ENCODE measurements at places on chromosomes 11 and 22.
A peak's percentile ranks its signal among the peaks of the same experiment; 100 is the strongest.

DNA sequence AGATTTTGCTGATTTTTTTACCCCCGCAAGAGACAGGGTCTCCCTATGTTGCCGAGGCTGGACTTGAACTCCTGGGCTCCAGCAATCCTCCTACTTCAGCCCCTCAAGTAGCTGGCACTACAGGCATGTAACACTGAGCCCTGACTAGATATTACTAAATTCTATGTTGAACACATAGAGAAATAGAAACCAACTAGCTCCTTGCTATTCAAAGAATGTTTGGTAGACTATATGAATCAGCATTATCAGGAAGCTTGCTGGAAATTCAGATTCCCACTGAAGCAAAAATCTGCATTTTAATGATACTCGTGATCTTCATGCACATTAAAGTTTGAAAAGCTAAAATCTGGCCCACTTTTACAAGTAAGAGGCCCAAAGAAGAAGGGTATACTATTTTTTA lies 11.9 kb downstream of the TMEM41B start:
- no peak for DNase-seq

DNA sequence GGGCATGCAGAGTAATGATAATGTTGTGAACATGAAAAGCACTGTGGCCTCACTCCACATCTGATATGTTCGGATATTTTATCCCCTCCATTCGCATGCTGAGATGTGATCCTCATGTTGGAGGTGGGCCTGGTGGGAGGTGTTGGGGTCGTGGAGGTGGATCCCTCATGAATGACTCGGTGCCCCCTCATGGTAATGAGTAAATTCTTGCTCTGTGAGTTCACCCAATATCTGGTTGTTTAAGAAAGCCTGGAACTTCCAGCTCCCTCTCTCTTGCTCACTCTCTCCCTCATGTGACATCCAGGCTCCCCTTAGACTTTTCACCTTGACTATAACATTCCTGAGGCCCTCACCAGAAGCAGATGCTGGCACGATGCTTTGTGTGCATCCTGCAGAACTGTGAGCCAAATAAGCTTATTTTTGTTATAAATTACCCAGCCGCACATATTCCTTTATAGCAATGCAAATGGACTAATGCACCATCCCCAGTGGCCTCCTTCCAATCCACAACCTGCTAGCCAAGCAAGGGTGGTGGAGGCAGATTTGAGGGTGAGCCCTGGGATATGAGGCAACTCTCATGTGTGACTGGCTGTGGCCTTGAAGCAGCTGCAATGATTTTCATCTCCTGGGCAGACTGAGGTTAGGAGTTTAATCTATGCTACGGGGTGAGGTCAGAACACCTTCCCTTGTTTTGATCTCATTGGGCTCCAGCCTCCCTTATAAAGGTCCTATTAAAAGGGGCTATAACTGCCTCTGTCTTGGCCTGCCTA lies 276.5 kb downstream of the ETS1 start:
- DNase-seq: no peak

DNA sequence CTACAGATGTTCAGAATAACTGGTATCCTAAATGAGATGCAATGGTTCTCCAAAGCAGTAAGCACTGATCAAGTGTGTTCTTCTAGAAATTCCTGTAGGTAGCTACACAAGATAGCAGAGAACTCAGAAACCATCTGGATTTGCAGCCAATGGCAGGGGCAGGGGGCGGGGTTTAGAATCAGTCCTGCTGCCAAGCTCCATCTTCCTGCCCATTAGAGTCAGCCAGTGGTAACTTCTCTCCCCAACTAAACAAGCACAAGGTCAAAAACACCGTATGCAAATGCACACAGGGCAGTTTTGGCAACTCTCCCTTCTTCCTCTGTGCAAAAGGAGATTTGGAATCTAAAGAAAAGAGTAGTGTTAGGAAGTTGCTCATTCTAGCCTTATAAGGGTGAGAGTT lies 237.5 kb upstream of the CCDC90B start:
- DNase-seq: no peak

DNA sequence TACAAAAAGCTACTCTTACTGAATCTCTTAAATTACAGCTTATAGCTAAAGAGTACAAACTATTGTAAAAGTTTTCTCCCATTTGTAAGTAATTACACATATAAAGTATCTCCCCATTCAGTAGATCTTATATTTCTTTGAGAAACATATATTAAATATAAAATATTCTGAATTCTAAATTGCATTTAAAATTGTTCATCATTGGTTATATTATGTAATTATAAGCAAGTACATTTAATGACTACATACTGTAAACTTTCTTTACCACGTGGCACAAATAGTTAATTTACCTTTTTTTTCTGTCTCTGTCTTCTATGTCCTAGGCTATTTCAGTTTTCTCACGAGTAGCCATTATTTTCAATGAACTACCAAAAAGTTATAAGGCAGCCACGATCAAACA lies 101.2 kb upstream of the SERPIND1 start:
- DNase-seq: no peak

DNA sequence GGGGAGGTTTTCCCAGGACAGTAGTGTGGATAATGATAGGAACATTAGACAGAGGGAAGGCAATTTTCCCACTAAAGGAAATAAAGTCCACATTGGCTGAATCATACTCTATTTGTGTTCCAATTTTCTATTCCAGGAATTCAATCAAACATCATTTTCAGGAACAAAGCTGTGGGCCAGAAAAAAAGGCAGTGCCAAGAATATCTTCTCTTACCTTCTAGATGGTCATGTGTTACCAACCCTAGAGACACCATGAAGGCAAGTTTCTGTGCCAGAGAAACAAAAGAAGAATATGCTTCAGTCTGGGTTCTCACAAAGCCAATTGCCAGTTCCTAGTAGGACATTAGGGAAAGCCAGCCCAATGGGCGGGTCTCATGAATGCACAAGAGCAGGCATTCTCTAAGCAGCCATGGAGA lies 27.5 kb downstream of the LARGE2 start:
- DNase-seq: no peak

DNA sequence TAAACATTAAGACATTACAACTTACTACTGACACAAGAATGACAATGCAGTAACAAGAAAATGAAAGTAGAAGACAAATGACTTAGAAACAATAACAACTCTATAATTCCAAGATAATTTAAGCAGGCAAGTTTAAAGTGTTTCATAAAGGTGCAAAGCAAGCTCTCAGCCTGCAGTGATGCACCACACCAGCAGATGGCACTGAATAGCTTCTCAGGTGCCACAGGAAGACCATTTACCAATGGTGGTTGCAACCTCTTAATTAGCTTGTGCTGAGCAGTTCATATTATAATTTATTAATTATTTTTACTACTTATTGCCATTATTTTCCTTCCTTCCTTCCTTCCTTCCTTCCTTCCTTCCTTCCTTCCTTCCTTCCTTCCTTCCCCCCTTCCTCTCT lies 60.6 kb downstream of the NXPE2 start:
- peak; percentile 56 for DNase-seq

DNA sequence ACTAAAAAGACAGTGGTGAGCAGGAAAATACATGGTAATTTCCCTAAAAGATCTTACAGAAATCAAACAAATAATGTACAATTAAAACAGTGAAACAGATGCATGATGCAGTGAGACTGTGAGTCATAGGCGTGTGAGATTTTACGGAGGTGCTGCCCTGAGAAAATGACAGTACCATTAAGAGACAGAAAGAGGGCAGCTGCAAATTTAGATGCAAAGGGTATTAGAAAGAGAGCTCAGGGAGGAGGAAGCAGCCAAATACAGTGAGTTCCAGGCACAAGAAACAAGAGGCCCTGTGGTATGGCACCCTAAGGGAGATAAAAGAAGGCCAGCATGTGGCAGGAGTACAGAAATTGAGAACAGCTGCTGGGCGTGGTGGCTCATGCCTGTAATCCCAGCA lies 88.5 kb upstream of the FIBIN start:
- peak; percentile 67 for DNase-seq

DNA sequence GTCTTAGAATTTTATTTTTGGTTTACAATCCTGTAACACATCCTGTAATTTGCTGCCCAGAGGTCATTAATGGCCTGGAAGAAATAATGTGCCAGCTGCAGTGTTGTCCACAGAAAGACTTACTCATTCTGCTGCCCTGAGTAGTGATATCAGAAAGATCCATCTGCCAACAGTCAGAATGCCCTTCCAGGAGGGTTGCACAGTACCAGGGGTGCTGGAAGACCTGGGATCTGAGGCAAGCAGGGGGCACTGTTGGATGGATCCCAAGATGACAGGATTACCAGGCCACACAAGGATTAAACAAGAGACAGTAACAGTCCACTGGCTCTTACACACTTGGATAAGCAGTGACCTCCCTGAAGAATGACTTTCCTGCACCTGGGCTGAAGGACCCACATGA lies 93.8 kb upstream of the TOP3B start:
- no peak for DNase-seq

GRCh38 chr22:32395107-32395506 lies 16.9 kb downstream of the RTCB start:
- no peak for DNase-seq

DNA sequence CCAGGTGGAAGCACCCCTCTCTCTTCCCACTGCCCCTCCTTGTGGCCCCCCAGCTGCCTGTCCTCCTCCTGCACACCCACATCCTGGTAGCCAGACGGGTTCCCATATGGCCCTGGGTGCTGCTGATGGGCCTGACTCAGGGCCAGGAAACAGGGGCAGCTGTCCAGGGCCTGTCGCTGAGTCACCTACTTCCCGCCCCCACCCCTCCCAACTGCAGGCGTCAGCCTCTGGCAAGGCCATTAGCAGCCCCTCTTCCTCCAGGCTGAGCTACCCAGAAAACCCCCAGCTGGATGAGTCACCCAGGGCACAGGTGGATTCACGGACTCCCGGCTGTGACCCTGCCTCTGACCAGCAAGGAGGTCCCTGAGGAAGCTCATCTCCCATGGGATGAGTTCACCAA lies 6.9 kb upstream of the GAL start:
- DNase-seq: peak; percentile 79

All from tongue (tissue), 3 donors.